ENCODE measurements at places on chromosomes 13 and 19.
A peak's percentile ranks its signal among the peaks of the same experiment; 100 is the strongest.

DNA sequence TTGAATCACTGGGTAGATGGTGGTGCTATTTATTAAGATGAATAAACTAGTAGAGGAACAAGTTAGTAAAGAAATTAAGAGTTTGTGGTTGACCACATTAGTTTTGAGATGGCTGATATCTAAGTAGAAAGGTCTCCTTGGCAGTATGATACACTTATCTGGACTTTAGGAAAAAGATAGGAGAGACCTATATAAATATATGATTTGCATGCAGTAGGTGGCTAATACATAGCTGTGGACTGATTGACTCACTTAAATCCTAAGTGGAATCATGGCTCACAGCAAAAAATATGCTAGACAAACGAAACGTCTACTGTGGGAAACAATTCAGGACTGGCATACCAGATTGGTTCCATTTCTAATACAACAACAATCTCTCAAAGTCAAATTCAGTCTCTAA lies 92.0 kb downstream of the CAB39L start:
- DNase-seq = no peak

GRCh38 chr19:32058131-32058530 lies 287.3 kb upstream of the ZNF507 start:
- DNase-seq = no peak

DNA sequence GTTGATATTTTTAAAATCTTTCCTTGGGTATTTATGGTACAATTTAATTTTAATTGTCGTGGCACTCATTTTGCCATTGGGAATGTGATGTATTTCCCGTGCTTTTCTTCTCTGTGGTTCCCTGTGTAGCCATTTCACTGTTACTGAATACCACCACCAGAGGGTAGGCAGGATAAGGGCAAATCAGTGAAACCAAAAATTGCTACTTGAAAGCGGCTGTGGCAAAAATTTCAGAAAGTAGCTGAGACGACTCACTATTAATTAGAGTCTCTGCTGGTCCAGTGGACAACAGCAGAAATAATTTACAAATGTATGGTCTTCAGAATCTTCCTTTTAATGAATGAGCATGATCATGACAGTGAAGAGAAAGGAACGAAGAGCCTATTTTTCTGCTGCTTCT lies 34.4 kb upstream of the MIR17HG start:
- DNase-seq = no peak

- no peak for DNase-seq
These were observed 10.4 kb upstream of the ASF1B start for GRCh38 chr19:14146789-14147216.

DNA sequence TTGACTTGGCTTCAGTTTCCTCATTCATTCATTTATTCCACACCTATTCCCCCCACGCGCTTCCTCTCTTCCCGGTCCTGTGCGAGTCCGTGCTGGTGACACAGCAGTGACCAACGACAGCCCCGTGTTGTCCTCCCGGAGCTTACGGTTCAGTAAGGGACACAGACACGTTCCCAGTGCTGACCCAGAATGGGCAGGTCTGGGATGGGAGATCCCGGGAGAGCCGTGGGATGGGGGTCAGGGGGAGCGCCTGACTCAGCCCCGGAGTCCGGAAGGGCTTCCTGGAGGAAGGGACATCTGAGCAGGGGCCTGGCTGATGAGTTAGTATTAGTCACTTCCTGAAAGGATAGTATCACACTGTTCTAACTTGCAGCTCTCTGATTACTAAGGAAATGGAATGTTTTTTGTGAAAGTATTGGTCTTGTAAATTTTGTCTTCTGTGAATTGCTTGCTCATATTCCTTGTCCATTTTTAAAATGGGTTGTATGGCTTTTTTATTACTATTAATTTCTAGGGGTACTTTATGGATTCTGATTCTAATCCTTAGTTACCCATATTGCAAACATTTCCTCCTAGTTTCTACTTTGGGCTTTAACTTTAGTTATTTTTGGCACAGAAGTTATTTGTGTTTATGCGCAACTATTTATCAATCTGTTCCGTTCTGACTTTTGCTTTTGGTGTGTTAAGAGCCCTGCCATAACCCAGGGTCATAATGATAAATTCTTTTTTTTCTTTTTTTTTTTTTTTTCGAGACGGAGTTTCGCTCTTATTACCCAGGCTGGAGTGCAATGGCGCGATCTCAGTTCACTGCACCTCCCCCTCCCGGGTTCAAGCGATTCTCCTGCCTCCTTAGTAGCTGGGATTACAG lies 708 bp upstream of the ERCC1 start:
- no peak for DNase-seq

GRCh38 chr13:109114991-109115390 lies 485.6 kb downstream of the MYO16 start:
- no peak for DNase-seq

GRCh38 chr13:67827992-67828391 lies 597.9 kb upstream of the PCDH9 start:
- no peak for DNase-seq

- DNase-seq = no peak
These were observed 24.6 kb downstream of the POP4 start for GRCh38 chr19:29630655-29631054.

DNA sequence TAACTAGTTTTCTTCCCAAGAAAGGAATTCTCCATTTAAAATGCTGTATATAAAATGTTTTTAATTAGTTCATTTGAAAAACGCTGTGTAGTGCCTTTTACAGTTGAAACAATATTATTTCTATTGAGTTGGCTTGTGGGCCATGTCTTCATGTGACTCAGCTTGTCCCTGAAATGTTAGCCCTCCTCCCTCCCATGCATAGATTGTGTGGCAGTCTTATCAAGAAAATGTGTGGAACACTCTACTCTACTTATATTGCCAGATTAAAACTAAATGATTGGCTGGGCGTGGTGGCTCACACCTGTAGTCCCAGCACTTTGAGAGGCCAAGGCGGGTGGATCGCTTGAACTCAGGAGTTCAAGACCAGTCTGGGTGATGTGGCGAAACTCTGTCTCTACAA lies 33.4 kb downstream of the TFDP1 start:
- DNase-seq = no peak

DNA sequence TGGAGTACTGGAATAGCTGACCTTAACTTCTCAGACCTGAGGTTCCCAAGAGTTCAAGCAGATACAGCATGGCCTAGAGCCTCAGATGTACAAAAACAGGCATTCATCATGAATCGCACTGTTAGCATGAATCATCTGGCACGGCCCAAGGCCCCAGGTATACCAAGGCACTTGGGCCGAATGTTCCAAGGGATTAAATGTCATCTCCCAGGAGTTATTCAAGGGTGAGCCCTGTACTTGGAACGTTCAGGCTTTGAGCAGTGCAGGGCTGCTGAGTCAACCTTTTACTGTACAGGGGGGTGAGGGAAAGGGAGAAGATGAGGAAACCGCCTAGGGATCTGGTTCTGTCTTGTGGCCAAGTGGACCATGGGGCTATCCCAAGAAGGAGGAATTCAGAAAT lies 6.3 kb downstream of the KLK3 start:
- DNase-seq = no peak

DNA sequence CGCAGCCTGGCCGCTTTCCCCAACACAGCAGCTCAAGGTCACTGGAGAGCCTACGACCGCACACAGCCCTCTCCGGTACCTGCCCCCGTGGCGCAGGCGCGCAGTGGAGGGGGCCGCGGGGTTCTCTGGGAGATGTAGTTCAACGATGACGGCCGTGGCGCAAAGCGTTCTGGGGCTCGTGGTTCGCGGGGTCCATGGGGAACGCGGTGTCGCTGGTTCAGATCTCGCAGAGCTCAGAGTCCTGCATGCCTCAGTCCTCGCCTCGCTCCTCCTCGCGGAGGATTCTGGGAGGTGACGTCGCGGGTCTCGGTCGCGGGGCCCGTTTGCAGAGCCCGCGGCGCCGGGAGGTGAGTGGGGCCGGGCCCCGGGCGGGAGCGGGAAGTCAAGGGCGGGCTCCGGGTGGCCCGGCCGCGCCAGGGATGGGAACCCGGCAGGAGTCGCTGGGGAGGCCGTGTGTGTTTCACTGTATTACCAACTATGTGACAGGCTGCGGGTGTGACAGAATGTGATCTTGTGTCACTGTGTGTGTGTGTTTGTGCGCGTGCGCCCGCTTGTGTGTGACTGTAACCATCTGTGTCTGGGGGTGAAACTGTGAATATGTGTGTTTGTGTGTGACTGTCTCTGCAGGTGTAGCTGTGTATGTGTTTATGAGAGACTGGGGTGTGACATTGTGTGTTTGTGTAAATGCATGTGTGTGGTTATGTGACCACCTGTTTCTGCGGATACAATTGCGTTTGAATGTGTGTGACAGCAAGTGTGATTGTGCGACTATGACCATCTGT lies at the start of gene ZNF527:
TSS of gene ZNF527 (plus strand) at position 220 of the 782 bp plus-strand sequence. CDS start 3,100 bp downstream, outside the sequence.
- DNase-seq = peak; percentile 96

GRCh38 chr19:48433337-48433736 lies 12.4 kb upstream of the GRWD1 start:
- DNase-seq = no peak

- DNase-seq = no peak
These were observed 1.0 kb downstream of the DIRAS1 start for GRCh38 chr19:2719920-2720776.

DNA sequence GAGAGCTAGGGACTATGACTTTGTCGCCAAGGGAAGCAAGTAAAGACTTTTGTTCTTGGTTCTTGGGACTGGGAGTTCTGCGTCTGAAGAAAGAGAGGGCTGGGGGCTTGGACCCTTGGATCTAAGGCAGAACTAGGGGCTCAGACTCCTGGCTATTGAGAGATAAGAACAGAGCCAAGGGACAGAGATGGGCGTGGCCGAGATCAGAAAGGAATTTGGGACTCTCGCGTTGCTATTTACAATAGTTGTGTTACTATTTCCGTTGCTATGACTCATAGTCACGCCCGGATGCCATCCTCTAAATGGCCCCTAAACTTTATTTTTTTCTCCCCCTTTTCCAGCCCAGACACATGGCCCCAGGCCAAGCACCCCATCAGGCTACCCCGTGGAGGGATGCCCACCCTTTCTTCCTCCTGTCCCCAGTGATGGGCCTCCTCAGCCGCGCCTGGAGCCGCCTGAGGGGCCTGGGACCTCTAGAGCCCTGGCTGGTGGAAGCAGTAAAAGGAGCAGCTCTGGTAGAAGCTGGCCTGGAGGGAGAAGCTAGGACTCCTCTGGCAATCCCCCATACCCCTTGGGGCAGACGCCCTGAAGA lies 759 bp downstream of the PPP1R15A start:
- peak; percentile 31 for DNase-seq

DNA sequence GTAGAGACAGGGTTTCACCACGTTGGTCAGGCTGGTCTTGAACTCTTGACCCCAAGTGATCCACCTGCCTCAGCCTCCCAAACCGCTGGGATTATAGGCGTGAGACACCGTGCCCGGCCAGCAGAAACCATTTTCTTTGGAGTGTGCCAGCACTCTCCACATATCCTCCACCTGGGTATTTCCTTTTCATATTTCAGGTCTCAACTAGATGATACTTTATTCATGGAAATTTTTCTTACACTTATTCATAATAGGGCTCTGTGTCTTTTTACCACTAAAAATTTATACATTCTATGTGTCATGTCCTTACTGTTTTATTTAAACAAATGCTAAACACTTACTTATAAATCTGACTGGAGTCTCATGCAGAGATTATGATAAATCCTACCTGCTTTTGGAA lies 305.9 kb downstream of the PCDH20 start:
- DNase-seq = no peak

DNA sequence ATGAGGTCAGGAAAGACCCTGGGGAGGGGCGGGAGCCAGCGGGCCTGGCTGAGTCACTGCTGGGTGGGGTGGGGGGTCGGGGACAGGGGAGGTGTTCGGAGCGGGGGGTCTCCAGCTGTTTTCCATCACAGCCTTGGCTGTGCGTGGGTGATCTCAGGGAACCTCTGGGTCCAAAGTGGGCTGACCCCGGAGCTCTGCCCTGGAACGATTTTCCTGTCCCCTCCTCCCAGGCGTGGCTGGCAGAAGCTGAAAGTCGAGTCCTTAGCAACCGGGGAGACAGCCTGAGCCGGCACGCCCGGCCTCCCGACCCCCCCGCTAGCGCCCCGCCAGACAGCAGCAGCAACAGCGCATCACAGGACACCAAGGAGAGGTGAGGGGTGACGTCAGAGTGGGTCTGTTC lies 10.6 kb downstream of the TRIP10 start:
- DNase-seq = no peak
